Left renal cortex interstitium (tissue), 4 donors: ENCODE measurements at places on chromosomes 11 and 22. TPM values are rescaled to one million over a fixed set of nuclear protein-coding genes. Genes with fewer than 3 reads are reported as not detected.

- DNase-seq: no peak
These were observed 154.7 kb downstream of the BARX2 start for GRCh38 chr11:129530154-129530895.

- DNase-seq: no peak
These were observed 28.1 kb upstream of the MUC5AC start for GRCh38 chr11:1129611-1130160.

The PRG2 gene
- 0.22 TPM for polyA plus RNA-seq

DNA sequence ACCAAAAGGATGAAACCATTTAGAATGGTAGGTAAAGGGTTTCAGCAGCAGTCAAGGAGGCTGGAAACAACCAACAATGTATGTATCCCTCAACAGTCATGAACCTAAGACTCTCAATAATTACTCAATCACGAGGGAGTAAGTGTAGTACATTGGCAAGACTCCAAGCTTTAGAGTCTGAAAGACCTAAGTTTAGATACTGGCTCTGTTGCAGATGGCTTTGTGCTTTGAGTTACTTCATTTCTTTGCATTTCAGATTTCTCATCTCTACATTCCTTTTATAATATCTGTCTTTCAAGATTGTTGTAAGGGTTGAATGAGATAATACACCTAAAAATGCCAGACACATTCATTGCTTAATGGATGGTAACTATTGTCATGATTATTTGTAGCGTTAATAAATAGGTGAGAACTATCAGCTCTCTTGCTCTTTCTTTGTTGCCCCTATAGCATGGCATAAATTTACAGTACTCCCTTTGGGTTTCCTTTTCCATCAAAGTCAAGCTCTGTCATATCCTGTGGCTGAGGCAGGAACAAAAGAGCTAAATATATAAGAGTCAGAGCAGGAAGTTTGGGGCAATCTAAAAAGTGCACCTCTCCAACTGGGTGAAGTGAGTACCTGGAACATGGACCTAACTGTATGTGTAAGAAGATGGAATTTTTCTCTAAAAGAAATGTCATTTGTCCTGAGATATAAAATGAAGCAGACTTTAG lies 228.2 kb upstream of the ZC3H12C start:
- DNase-seq: no peak

DNA sequence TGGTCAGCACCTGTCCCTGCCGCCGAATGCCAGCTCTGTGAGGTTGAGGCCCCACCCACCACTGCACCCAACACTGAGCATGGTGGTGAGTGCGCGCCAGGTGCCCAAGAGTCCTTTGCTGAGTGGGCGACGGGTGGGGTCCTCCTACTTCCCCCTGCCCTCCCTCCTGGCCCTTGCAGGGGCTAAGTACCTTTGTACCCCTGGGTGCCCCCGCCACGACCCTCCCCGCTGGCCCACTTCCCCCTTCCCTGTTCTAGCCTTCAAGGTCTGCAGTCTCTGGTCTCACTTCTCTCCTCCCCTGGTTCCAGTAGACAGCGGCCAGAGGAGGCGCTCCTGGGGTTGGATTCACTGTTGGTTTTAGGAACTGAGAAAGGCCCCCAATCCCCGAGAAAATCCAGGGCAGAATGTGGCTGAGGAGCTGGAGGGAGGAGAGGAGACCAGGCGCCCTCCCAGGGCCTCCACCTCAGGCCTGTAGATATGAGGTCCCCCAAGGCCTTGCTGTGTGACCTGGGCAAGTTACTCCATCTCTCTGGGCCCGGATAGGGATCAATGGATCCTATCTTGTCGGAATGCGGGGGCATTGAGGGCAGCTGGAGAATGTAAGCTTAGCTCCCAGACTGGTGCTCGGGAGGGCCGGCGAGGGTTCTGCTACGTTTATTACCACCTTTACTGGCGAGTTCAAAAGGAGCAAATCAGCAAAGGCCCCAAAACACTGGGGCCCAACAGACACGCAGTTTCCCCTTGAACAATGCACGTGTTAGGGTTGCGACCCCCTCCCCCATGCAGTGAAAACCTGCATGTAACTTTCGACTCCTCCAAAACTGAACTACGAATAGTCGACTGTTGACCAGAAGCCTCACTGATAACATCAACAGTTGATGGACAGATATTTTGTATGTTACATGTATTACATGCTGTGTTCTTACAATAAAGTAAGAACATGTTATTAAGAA lies 31.9 kb upstream of the SMIM38 start:
- no peak for DNase-seq

The APOBEC3A gene
- 0.46 TPM for polyA plus RNA-seq

GRCh38 chr11:100851147-100851546 lies 164.1 kb downstream of the ARHGAP42 start:
- DNase-seq: no peak

The HORMAD2 gene
- polyA plus RNA-seq: not detected

DNA sequence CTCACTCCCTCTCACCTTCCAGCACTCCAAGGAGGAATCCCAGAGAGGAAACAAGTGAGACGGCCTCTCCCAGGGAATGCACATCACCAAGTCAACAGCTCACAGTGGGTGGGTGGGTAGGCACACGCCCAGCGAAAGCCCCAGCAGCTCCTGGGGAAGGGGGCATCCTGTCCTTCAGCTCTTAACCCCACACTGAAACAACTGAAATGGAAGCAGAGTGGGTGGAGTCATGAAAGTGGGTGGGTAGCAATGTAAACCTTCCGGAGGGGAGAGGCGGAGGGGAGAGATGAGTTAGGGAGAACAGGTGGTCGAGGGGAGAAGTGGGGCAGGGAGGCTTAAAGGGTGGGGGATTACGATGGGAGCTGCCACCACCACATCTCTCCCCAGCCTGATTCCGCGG lies 5.4 kb downstream of the MCHR1 start:
- DNase-seq: no peak
